ENCODE measurements at places on chromosomes 16 and 17.

DNA sequence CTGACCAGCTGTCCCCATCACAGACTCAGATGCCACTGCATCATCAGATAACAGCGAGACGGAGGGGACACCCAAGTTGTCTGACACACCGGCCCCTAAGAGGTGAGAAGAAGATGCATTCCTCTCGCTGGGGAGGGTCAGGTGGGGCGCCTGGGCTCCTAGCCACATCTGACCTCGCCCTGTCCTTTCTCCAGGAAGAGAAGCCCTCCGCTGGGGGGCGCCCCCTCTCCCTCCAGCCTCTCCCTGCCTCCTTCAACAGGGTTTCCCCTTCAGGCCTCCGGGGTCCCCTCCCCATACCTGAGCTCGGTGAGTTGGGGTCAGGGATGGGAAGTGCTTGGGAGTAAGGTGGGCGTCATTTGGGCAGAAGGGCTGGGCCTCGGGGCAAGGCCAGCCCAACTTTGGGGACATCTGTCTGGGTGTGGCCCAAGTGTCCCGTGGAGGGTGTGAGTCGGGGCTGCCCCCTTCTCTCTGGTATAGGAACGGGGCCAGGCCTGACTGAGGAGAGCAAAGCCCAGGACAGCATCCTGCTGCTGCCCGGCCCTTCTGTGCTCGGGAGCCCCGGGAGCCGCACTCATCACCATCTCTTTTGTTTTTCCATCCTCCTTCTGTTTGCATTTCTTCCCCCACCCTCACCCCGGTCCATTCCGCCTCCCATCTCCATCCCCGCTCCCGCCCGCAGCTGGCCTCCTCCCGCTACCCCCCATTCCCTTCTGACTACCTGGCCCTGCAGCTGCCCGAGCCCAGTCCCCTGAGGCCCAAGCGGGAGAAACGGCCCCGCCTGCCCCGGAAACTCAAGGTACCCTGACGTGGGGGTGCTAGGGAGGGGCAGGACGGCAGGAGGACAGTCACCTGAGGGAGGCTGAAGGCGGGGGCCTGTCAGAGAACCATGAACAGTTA lies 4.9 kb downstream of the INO80E start:
- DNase-seq, result no peak

GRCh38 chr16:19613834-19614233 lies 58.3 kb downstream of the VPS35L start:
- DNase-seq, result no peak

DNA sequence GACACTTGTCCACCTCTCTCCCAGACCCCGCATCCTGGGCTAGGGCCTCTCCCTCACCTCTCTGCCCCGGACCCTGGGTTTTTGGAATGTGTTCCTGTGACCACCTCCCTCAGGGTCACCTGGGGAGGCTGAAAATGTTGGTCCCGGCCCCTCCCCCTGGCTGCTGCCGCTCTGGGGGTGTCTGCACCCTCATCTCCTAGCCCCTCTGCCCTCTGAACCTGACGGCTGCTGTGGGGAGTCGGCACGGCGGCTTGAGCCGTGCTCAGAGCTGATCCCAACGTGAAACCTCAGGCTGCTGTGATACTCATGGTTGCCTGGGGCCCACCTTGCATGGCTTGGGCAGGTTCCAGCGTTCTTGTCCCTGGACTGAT lies 42.8 kb downstream of the ADCY7 start:
- no peak for DNase-seq

DNA sequence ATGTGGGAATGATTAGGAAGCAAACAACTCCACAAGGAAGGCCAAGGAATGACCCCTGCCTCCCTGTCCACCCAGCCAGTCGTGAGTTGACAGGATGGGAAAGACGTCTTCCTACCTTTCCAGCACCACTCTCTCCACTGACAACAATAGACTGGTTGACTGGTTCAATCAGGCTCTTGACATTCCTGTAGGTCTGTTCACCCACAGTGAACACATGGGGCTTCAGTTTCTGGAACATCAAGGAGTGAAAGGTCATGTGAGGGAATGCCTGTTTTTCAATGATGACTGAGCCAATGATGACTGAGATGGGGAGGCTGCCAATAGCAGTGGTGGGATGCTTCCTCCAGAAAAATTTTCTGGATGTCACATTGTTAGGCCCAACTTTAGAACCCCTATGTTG lies 9.6 kb downstream of the MYO19 start:
- DNase-seq, result no peak

DNA sequence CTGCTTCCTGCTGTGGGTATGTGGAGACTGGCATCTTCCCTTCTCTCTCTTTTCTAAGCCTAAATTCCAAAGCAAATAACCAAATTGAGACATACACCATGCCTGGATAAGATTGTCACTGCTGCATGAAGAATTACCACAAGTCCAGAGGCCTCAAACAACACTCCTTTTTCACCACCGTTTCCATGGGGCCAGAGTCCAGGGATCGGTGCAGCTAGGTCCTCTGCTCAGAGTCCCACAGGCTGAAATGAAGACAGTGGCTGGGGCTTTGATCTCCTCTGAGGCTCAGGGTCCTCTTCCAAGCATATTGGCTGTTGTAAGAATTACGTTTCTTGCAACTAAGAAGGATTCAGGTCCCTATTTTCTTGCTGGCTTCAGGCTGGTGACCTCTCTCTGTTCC lies 130.4 kb downstream of the SLC39A11 start:
- DNase-seq, result no peak

DNA sequence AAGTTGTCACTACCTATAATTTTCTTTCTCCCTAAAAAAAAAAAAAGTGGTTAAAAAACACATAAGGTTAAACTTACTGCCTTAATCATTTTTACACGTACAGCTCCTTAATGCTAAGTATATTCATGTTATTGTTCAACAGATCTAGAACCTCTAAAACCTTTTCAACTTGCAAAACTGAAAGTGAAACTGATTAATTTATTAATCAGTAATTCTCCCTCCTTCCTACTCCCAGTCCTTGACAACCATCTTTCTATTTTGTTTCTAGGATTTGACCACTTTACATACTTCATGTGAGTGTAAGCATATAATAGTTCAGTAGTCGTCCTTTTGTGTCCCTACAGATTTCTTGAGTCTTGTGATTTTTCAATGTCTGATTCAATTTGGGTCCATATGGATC lies 251.4 kb upstream of the KIF2B start:
- DNase-seq, result no peak

GRCh38 chr16:17372386-17372785 lies 98.4 kb downstream of the XYLT1 start:
- no peak for DNase-seq

GRCh38 chr16:27779641-27780164 lies 229.8 kb downstream of the KATNIP start:
- DNase-seq, result no peak

GRCh38 chr17:6572972-6573370 lies 16.6 kb upstream of the PITPNM3 start:
- no peak for DNase-seq

DNA sequence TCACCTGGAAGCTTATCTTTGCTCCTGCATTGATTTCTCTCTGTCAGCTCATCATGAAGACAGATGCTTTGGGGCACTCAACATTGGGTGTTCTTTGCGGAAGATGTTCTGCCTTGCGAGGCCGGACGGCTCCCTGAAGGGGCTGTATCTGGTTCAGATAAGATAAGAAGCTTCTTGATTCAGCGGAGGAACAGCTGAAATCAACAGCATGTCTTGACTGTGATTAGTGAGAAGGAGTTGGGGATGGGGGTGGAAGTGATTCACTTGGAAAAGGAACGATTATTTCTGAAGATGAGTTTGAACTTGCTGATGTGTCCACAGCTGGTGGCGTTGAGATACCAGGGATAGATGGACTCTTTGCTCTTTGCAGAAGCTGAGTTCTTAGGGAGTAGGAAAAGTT lies 126.9 kb upstream of the WSCD1 start:
- no peak for DNase-seq

- no peak for DNase-seq
Measured at GRCh38 chr16:66207139-66207882, 159.2 kb upstream of the CDH5 start.

DNA sequence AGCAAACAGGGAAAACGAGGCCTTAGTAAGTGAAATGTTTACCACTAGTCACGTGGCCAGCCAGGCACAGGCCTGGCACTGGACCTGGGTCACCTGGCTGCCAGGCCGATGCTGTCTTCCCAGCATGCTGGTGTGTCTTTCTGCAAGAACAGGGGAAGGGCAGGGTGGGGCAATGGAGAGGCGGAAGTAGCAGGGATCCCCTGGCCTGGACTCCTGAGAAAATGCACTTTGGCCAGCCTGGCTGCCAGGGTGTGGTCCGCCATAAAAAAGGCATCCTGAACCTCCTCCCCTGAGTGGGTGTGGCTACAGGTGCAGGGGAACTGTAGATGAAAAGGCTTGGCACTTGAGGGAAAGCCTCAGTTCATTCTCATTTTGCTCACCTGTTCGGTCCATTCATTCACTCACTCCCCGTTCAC lies 1.0 kb upstream of the ANKRD40CL start:
- no peak for DNase-seq

DNA sequence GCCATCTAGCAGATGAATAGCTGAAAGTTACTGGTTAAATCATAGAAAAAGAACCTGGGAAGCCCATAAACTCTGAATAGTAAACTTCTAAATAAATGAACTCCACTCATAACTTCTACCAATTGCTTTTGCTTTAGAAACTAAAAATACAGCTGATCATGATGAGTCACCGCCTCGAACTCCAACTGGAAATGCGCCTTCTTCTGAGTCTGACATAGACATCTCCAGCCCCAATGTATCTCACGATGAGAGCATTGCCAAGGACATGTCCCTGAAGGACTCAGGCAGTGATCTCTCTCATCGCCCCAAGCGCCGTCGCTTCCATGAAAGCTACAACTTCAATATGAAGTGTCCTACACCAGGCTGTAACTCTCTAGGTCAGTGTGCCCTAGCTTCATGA lies 9.7 kb downstream of the KAT7 start:
- no peak for DNase-seq

- DNase-seq, result no peak
Measured at GRCh38 chr16:11245988-11246387, 10.0 kb downstream of the SOCS1 start.

- DNase-seq, result no peak
Measured at GRCh38 chr17:55242476-55242875, 22.3 kb upstream of the HLF start.

GRCh38 chr17:11282586-11282985 lies 41.6 kb downstream of the SHISA6 start:
- DNase-seq, result no peak

DNA sequence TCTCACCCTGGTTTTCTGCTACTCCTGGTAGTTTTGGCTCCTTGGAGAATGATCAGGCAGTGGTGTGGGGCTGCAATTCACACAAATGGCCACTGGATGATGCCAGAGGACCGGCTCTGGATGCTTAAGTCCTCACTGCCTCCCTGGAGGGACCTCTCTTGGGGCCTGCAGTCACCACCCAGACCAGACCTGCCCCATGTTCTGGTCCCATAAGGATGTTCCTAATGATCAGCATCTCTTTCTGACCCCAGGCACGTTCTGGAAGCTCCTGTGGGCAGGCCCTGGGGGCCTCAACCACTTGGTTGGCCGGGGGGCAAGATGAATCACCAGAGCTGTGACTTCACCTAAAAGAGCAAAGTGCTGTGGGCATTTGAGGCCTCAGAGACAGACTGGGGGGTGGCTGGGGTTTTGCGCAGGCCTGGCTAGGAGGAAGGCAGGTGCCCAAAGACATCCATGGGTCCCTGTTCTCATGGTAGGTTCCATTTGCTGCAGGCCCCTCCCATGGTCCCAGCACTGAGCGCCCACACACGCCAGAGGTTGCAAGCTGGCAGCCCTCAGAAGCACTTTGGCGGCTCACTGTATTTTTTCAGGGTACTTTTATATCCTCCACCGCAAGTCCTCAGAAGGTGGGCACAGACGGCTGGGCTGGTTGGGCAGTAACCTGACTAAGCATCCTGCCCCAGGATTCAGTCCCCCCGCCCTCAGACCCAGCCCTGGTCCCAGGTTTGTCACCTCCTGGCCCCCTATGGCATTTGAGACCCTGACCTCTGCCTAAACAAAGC lies 53.2 kb downstream of the NT5M start:
- DNase-seq, result peak; percentile 56

DNA sequence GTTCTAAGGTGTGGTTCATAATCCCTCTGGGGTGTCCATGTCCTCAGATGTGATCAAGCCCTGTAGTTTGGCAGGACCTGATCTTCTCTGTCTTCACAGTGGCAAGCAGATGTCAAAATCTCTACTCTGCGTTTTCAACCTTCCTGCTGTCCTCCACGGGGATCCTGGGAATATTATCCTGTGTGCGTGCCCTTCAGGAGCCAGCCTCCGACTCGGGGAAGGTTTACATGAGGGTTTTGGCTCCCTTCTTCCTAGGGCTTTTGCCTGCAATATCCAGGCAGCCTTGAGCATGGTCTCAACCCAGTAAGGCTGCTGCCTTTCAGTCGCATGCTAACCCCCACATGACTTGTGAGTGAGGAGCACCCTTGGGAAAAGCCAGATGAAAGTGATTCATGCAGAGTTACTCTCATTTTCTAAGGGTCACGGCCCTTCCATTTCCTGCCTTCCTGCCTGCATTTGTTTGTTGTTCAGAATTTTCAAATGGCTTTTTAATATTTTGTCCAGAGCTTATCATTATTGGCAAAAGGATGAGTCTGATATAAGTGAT lies 202.2 kb upstream of the CHMP6 start:
- DNase-seq, result no peak

GRCh38 chr16:85515830-85516397 lies 97.2 kb upstream of the GSE1 start:
- DNase-seq, result no peak

DNA sequence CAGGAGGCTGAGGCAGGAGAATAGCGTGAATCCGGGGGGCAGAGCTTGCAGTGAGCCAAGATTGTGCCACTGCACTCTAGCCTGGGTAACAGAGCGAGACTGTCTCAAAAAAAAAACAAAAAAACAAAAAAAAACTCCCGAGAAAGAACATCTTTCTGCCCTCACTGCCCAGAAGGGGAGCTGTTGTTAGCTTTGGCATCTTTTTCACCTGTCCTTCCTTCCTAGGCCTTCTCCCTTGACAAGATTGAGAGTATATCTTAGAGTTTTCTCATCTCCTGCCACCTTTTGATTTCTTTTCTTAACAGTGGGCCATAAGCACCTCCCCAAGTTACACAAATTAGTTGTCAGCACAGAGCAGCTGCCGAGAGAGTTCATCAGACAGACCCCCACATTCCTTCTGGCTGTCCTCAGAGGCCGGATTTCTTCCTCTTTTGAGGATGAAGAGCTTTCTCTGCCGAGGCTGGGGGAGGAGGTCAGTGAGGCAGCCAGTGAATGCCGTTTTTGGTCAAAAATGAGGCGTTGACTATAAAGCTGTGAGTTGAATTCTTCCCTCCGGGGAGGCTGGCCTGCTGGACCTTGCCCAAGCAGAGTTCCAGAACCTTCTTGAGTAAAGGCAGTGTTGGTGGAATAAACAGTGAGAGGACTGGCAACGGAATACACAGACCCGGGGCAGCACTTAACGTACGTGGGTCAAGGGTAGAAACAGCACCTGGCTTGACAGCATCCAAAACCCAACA lies 127.0 kb downstream of the ABCC6 start:
- no peak for DNase-seq

- no peak for DNase-seq
Measured at GRCh38 chr16:86982912-86983311, 334.3 kb downstream of the C16orf95 start.

DNA sequence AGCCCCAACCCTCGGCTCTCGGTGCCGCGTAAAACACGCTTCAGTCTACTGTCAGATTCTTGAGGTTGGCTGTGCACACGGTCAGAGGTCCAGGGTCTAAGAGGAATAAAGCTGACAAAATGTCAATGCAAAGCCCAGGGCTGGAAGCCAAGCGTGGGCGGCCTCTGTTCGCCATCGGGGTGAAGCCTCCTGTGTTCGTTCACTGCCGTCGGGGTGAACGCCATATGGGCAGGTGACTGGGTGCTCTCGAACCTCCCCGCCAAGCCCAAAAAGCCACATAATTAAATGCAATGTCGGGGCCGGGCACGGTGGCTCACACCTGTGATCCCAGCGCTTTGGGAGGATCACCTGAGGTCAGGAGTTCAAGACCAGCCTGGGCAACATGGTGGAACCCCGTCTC lies 44.6 kb downstream of the MRM3 start:
- no peak for DNase-seq
